ENCODE measurements at places on chromosomes 11 and 22.
A peak's percentile ranks its signal among the peaks of the same experiment; 100 is the strongest.

- no peak for DNase-seq
These were observed 232.7 kb upstream of the B3GAT1 start for GRCh38 chr11:134644476-134645456.

GRCh38 chr11:47216121-47216798 lies 1.5 kb downstream of the DDB2 start:
- DNase-seq: peak; percentile 80

GRCh38 chr22:34427436-34427835 lies 507.2 kb upstream of the LARGE1 start:
- DNase-seq: no peak

DNA sequence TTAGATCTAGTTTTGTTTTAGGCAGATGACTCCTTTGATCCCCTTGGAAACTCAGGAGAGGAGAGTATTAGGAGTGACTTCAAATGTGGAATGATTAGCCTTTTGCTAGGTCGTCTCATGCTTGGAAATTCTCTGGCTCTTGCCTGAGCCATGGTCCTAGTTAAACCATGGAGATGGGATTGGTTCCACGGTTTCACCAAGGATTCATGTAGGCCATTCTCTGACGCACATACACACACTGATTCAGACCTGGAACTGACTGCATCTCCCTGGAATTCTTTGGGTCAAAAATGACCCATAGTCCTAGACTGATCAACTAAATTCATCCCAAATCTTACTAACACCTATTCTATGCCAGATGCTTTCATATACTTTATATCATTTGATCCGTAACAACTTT lies 56.5 kb downstream of the POLD3 start:
- no peak for DNase-seq

DNA sequence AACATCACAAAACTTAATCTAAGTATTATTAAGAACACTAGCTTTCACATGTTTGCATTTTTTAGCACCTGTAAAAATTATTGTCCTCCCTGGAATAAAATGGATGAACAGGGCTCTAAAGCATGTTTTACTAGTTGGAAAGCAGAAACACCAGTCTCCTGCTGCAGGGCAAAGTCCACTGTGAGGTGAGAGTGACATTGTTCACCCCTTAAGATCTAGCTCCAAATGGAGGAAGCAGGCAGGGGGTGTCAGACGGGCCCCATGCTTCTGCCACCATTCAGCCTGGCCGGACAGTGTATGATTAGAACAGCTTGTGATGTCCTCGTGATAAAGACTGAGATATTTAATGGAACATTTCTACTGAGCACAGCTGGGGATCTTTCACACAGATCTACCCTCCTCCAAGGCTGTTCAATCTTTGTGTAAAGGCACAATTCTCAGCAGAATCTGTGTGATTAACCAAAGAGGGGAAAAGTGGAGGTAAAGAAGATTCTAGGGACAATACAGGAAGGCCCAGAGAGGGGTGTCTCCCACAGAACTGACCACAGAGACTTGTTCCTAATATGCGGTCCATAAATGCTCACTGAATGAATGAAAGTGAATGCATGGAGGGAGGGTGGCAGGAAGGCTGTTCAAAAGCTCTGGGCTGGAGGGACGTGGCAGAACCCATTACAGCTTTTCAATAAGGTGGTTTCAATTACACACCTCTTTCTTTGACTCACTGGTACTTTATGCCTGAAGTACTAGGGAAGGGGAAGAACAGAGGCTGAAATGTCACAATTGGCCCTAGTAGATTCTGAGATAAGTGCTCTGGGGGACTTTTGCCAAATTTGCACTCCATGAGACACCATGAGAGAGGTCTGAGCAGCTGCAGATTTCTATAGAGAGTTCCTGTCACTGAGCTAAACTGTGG lies 239.1 kb upstream of the ARHGAP20 start:
- no peak for DNase-seq

- no peak for DNase-seq
These were observed 83.2 kb downstream of the TEAD1 start for GRCh38 chr11:12757416-12757815.

GRCh38 chr22:28750471-28750881 lies 8.6 kb downstream of the HSCB start:
- no peak for DNase-seq

- no peak for DNase-seq
These were observed 2.9 kb downstream of the MUC2 start for GRCh38 chr11:1077417-1078119.

- no peak for DNase-seq
These were observed 23.3 kb downstream of the KIAA0930 start for GRCh38 chr22:45217345-45217744.

DNA sequence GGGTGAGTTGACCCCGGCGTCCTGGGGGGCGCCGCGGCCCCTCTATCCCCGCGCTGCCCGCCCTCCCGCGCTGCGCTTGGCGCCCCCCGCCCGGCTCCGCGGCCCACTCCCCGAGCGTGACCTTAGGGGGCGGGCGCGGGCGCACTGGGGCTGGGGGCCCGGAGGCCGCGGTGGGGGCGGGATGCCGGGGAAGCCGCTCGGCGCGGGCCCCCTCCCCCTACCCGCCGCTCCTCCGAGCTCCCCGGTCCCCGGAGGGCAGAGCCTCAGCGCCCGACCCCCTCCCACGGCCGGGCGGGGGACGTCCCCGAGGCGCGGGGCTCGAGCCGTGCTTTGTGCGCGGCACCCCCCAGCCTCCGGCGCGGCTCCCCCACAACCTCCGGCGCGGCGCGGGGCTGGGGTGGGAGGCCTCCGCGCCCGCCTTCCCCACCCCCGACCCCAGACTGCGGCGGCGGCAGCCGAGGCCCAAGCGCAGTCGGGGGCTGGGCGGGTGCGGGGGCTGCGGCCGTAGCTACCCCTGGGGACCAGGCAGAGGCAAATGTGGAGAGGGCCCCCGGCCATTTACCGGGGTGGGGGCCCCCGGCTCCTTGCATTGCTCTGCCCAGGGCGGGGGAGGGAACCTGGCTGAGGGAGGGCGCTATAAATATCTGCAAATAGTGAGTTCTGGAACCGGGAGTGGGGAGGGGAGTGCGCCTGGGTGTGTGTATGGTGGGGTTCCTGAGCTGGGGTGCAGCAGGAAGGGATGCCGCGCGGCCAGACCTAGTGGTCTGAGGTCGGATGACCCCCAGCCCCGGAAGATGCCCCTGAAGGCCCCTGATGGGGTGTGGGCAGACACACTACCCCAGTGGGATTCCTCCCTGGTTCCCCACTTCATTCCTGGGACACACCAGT lies 988 bp downstream of the MGAT3 start:
- no peak for DNase-seq

DNA sequence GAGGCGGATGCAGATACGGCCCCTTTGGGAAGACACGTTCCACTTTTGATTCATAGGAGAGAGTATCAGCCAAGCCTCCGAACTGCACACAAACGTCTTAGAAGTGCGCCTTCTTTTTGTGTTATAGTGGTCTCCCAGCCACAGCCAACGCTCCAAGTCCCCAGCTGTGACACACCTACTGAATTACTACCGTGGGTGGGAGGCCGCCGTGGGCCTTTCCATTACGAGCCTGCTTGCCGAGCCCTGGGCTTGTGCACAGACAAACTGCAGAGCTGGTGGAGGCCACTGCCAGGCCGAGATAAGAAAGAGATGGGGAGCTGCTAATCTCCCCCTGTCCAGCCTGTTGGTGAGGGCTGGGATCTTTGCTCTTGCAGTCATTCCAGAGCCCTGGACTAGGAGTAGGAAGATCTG lies 761 bp downstream of the HMBS start:
- peak; percentile 91 for DNase-seq

DNA sequence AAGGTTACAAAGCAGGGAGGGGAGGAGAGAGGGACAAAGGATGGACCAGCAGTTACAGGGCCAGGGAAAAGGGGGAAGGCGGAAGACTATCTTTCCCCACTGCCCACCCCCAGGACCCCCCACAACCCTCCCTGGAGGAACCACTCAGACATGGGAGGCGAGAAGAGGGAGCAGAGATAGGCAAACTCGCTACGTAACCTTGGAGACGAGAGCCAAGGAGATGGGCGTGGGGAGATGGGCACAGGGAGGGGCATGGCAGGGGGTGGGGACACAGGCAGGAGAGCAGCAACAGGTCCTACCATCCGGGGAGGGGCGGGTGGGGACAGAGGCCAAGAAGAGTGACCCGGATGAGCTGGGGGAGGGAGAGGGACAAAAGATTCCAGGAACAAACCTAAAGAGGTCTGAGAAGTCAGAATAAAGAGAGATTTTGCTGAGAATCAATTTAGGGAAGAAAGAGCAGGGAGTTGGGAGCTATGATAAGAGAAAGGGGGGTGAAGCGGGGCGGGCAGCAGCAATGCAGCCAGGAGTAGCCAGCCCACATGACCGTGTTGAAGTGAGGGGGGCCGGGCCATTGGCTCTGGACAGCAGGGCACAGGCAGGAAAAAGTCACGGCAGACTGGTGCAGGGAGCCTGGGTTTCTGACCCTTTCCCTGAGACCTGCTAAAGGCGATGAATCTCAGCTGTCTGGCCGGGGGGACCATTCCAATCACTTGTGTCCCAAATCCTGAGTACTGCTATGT lies 128.4 kb downstream of the BUD13 start:
- DNase-seq: no peak

DNA sequence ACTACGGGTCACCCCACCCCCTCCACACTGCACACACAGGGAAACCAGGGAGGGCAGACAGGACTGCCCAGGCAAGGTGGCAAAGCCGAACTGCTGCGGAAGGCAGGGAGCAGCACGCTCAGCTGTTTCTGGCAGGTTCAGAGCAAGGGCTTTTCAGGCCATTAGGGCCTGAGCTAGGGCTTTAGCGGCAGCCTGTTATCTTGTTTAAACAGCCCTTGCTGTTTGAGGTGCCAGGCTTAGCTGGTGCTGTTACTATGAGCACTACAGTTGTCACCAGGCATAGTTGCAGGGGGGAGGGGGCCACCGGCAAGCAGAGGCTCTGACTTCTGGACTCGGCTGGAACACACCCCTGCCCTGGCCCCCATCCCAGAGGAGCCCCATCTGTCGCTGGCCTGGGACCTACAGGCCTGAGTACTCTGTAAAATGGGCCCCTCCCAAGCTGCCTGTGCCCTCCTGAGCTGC lies 34.9 kb downstream of the RSPH14 start:
- peak; percentile 92 for DNase-seq

DNA sequence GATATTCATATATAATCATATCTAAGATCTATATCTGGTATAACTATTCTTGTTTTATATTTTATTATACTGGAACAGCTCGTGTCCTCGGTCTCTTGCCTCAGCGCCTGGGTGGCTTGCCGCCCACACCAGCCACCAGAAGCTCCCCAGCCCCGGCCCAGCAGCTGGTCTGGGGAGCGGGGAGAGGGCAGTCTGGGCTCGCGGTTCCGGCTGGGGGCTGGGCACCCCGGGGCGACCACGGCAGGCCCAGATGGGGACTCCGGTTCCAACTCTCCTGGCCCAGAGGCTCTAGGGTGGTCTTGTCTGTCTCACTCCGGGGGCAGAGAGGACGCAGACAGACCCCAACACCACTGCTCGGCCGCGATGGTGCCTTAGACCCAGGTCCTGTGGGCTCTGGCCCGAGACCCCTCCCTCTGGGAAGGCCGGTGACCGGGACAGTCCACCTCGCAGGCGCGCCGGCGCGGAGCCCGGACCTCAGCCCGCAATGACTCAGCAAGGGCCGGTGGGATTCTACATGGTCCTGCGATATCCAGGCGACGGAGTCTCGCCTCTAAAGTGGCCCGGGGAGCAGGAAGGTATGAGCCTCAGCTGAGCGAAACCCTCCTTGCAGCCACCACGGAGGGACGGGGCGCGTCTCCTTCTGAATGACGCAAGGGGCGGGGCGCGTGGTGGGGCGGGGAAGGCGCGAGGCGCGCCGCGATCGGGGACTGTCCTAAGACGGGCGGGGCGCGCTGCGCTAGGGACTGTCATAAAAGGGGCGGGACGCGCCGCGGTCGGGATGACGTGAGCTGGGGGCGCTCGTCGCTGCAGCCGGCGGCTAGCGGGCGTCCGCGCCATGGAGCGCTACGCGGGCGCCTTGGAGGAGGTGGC lies at the start of gene DGCR6:
DGCR6 (plus strand) TSS at position 781 of the 870 bp plus-strand sequence; CDS start at position 836, 55 bp downstream.
- DNase-seq: no peak

DNA sequence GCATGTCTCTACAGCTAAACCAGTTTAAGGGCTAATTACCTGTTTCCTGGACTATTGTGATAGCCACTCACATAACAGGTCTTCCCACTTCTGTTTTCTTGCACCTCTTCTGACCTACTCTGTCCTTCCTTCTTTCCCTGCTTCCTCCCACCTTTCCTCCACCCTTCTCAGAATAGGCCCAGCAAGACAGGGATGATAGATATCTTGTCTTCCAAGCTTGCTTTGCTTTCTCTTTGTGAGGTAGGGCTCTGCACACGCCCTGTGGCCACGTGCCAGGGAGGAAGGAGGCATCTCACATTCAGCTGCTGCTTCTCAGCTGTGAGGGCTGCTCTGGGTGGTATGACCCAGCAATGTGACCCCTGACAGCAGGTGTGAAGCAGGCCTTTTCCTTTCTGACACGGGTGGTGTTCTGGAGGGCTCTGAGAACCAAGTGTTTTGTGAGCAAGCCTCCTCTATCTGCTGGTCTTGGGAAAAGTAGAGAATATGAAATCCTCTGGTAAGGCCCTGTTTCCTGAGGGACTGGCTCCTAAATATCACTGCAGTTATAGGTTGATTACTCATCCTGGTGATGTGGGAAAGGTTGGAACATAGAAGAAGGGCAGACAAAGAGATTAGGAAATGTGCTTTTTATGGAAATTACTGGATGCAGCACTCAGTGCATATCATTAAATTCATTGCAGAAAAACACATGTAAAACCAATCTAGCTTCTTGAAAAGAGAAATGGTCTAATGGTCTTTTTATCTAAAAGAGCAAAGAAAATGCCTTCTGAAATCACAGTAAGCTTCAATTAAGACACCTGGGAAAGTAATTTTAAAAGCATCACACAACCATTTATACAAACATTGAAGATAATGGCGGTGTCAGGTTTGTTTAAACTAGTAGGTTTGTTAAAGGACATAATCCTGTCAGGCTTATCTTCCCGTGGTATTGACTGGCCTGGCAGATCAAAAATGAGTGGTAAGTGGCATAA lies 8.5 kb downstream of the AMOTL1 start:
- DNase-seq: peak; percentile 80

DNA sequence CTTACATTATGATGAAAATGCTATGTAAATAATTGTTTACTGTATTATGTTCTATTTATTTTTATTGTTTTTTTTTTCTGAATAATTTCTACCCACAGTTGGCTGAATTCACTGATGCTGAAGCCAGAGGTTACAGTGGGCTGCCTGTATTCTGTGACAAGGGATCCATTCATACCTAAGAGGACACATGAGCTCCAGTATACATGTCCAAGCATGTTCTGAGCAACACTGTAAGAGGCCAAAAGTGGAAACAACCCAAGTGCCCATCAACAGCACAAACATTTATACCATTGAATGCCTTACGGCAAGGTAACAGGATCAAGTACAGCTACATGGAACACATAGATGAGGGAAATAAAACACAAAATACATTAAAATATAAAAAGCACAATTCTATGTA lies 1.4 kb upstream of the SRSF8 start:
- no peak for DNase-seq

- no peak for DNase-seq
These were observed 38.5 kb upstream of the ARFGAP3 start for GRCh38 chr22:42895541-42895981.

Data from hematopoietic multipotent progenitor cell treated with erythropoietin and hydrocortisone succinate and interleukin-3 and kit ligand, for 6 days (in vitro differentiated cells).